Ascending aorta (tissue), 2 donors: ENCODE measurements at places on chromosomes 4 and X.

- no peak overlapping the region for H3K4me3 ChIP-seq
- no peaks in the 10 kb centered on the region for H3K27me3 ChIP-seq
- no peak for DNase-seq
- H3K36me3 ChIP-seq, result no peaks in the 10 kb centered on the region
- no peak overlapping the region for H3K27ac ChIP-seq
These were observed 125.4 kb downstream of the TBC1D19 start for GRCh38 chr4:26709246-26709645.

GRCh38 chr4:87511500-87511899, 17.7 kb downstream of the SPARCL1 start:
- H3K36me3 ChIP-seq, result peaks cover 28% of the 10 kb centered on the region
- no peak overlapping the region for H3K4me3 ChIP-seq
- H3K27me3 ChIP-seq, result no peaks in the 10 kb centered on the region
- H3K4me1 ChIP-seq, result peaks cover 6% of the 10 kb centered on the region

DNA sequence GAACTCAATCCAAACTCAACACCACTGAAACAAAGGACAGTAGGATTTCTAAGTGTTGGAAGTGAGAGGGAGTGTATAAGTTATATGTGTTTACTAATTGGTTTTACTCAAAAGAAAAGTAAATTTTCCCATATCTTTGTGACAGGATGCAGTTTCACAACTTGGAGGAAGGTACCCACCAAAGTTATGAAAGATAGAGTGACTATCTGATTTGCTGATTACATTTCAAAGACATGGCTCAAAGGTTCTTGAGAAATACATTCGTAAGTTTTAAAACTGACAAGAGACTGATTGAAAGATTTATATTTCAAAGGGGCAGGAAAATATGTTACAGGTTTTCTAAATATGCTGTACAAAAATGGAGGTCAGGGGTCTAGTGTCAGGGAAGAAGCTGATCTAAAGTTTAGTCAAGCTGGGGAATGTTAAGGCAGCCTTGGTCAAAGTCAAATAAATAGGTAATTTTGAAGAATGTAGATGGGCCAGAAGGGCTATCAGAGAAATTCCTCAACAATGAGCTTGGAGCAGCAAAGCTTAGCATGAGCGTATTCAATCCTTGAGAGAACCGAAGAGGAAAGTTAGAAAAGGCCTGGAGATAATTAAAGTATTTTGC, 9.7 kb upstream of the COMMD8 start:
- no peak overlapping the region for H3K27ac ChIP-seq
- DNase-seq, result no peak
- H3K4me1 ChIP-seq, result no peaks in the 10 kb centered on the region
- H3K36me3 ChIP-seq, result no peaks in the 10 kb centered on the region
- no peak overlapping the region for H3K4me3 ChIP-seq

DNA sequence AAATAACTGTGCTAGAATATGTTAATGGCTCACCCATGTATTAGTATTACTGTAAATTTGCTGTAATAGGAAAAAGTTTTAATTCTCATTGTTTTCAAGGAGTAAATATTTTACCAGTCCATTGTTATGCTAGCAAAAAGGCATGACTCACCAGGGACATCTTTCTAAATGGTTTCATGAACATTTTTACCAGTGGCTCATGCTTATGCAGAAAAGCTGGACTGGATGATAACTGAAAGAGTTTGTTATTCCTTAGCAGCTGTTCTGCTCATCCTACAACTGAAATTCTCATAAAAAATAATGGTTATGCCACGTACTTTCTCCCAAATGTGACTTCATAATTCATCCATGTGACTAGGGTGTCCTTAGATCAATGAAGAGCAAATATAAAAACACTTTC, 111.9 kb upstream of the PCDH18 start:
- no peaks in the 10 kb centered on the region for H3K4me1 ChIP-seq
- DNase-seq, result no peak
- H3K36me3 ChIP-seq, result no peaks in the 10 kb centered on the region

GRCh38 chrX:2542826-2543521, 42.2 kb upstream of the DHRSX start:
- H3K27me3 ChIP-seq, result no peaks in the 10 kb centered on the region
- DNase-seq, result no peak
- H3K27ac ChIP-seq, result no peak overlapping the region
- H3K4me1 ChIP-seq, result no peaks in the 10 kb centered on the region
- H3K36me3 ChIP-seq, result no peaks in the 10 kb centered on the region

DNA sequence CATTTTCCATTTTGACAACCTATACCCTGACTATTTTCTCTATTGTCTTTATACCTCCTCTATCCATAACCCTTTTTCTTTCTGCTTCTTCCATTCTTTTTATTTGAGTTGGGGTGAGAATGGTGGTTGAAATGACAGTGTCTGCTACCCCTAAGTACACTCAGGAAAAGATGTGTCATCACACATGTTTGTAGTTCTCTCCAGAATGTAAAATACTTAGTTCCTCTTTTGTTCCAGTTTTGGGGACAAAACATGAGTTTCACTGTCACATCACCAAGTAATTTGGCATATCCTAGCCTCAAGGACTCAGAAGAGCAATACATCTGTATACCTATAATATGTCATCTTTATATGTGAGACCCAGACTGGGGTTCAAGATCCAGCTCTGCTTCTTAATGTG, 90.3 kb downstream of the COMMD8 start:
- no peak overlapping the region for H3K4me3 ChIP-seq
- H3K36me3 ChIP-seq, result no peaks in the 10 kb centered on the region
- no peak for DNase-seq
- H3K4me1 ChIP-seq, result no peaks in the 10 kb centered on the region

DNA sequence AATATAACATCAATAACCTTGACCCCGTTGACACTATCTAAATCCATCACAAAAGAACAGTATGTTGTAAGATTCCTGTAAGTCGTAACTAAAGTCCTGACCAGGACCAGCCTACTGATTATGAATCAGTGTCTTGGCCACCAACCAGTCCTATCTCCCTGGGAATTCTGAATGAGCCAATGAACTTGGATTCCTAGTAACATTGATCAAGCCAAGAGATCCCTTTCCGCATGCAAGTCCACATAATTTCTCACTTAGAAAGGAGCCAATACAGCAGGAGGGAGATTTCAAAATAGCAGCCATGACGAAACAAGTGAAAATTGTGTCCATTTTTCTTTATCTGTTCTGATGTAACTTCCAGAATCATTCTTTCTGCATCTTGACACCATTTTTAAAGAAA, 9.5 kb downstream of the XPNPEP2 start:
- no peak overlapping the region for H3K4me3 ChIP-seq
- no peak for DNase-seq
- no peak overlapping the region for H3K27ac ChIP-seq
- no peaks in the 10 kb centered on the region for H3K4me1 ChIP-seq
- no peaks in the 10 kb centered on the region for H3K27me3 ChIP-seq

GRCh38 chr4:1201851-1202525, 29.6 kb upstream of the SPON2 start:
- H3K27me3 ChIP-seq, result no peaks in the 10 kb centered on the region
- no peak overlapping the region for H3K27ac ChIP-seq
- no peaks in the 10 kb centered on the region for H3K36me3 ChIP-seq
- H3K4me3 ChIP-seq, result no peak overlapping the region
- DNase-seq, result peak; percentile 85

GRCh38 chr4:132827522-132827921, 321.6 kb upstream of the PCDH10 start:
- H3K27ac ChIP-seq, result no peak overlapping the region
- H3K4me1 ChIP-seq, result no peaks in the 10 kb centered on the region
- no peak for DNase-seq
- H3K27me3 ChIP-seq, result no peaks in the 10 kb centered on the region
- H3K4me3 ChIP-seq, result no peak overlapping the region

- H3K36me3 ChIP-seq, result peaks cover 17% of the 10 kb centered on the region
- no peaks in the 10 kb centered on the region for H3K27me3 ChIP-seq
- H3K4me3 ChIP-seq, result no peak overlapping the region
- H3K27ac ChIP-seq, result no peak overlapping the region
- no peak for DNase-seq
These were observed 234.1 kb downstream of the DHRSX start for GRCh38 chrX:2266445-2267349.

DNA sequence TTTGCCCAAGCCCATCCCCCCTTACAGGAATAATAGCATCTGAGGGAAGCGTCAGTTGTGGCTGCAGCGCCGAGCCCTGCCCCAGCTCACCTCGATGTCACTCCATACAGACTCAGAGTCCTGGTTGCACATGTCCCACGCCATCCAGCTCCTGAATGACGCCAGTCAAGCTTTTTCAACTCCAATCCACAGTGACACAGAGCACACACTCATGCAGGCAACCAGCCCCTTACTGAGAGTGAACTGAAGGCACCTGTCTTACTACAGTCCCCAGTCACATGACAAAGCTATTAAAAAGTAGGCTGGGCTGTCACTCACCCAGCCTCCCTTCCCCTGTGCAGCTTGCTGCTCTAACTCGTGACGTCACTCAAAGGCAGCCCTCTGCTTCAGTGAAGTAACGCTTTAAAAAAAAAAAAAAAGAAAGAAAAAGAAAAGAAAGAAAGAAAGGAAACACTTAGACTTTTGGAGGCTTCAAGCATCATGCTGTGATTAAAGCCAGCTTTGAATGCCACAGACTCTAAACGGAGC, at the start of gene PPARGC1A:
Gene PPARGC1A (minus strand): TSS at position 234 of the 528 bp plus-strand sequence. CDS start 90 bp downstream, at position 144.
- peak within 1 kb of the TSS; percentile 2 for H3K27ac ChIP-seq
- H3K4me3 ChIP-seq, result peak within 1 kb of the TSS; percentile 53
- H3K36me3 ChIP-seq, result no peaks in the 10 kb centered on the region
- peak; percentile 68 for DNase-seq
- H3K4me1 ChIP-seq, result no peaks in the 10 kb centered on the region

DNA sequence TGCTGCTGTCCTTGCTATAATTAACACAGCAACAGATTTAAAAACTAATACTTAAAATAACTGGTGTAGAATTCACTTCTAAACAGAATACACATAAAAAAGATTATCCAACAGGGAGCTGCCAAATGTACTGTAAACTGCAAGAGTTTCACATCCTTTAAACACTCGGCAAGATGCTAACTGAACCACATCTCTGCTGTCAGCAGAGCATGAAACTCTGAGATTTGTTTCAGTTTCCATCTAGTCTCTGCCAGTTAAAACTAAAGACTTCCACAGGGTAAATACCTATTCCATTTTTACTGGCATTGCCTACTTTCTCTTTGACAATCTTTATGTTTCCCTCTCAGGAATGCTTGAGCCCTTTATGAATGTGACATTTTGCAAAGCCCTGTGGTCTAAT, 127.7 kb downstream of the SLC7A11 start:
- no peaks in the 10 kb centered on the region for H3K4me1 ChIP-seq
- H3K36me3 ChIP-seq, result no peaks in the 10 kb centered on the region
- DNase-seq, result no peak

GRCh38 chrX:139691843-139692505, 16.0 kb downstream of the MCF2 start:
- no peaks in the 10 kb centered on the region for H3K27me3 ChIP-seq
- H3K4me1 ChIP-seq, result no peaks in the 10 kb centered on the region
- DNase-seq, result no peak
- H3K27ac ChIP-seq, result no peak overlapping the region
- peak overlapping the region; percentile 63 for H3K4me3 ChIP-seq
- H3K36me3 ChIP-seq, result no peaks in the 10 kb centered on the region

GRCh38 chrX:45699158-45699557, 498.5 kb upstream of the DIPK2B start:
- no peak overlapping the region for H3K27ac ChIP-seq
- H3K4me3 ChIP-seq, result no peak overlapping the region
- no peaks in the 10 kb centered on the region for H3K27me3 ChIP-seq

DNA sequence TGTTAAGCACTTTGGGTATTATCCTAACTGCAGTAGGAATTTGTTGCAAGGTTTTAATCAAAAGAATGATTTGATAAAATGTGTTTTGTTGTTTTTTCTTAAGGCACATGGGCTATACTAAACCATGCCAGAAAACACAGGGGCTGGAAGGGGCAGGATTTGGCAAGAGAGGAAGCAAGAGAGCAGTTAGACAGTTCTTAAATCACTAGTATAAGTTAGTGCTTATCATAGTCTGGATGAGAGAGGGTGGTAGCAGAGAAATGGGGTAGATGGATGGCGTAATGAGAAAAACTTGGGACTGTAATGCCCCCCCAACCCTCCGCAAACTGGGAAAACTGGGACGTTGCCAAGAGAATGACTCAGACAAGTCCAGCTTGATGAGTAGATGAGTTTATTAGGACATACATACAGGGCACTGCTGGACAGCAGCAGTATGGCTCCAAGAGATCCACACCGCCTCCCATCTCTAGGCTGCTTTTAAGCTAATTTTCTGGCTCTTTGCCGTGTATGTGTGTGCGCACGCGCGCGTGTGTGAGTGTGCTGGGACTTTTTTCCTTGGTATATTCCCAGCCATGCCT, 151.5 kb downstream of the PDLIM5 start:
- H3K36me3 ChIP-seq, result no peaks in the 10 kb centered on the region
- DNase-seq, result peak; percentile 75
- no peak overlapping the region for H3K27ac ChIP-seq
- peaks cover 4% of the 10 kb centered on the region for H3K4me1 ChIP-seq

GRCh38 chr4:5710961-5711478, at the start of gene EVC:
TSS of gene EVC (plus strand) at chr4:5711201. CDS start at chr4:5711381, 180 bp downstream.
- no peaks in the 10 kb centered on the region for H3K27me3 ChIP-seq
- H3K27ac ChIP-seq, result peak within 1 kb of the TSS; percentile 96
- DNase-seq, result peak; percentile 92
- peak within 1 kb of the TSS; percentile 87 for H3K4me3 ChIP-seq
- no peaks in the 10 kb centered on the region for H3K36me3 ChIP-seq
- H3K4me1 ChIP-seq, result no peaks in the 10 kb centered on the region

DNA sequence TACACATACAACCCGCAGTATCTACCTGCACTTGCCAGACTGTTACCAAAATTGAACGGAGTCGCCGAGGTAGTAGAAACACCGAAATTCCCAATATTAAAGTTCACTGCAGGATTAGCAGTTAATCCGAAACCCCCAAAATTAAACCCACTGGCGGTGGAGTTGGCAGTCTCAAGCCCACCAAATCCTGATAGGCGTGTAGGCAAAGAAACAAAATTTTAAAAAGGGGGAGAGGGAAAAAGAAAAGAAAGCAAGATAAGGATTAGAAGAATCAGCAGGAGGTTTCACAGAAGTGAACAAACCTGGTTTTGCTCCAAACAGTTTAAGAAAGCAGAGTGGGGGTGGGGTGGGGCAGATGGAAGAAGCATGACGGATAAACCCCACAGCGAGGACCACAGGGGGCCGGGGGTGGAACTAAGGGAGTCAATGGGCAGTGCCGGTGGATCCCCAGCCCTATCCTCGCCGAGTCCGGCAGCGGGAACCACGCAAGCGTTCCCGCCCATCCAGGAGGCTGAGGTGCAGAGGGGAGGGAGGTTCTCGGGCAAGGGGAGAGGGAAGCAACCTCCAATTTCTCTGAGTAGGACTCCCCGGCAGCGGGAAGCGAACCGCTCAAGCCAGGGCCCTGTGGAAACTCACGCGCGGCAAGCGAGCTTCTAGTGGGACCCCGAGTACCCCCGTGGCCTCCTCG, 599 bp downstream of the NUP54 start:
- H3K36me3 ChIP-seq, result peaks cover 15% of the 10 kb centered on the region
- H3K27ac ChIP-seq, result peak overlapping the region; percentile 88
- peaks cover 24% of the 10 kb centered on the region for H3K4me1 ChIP-seq
- peak overlapping the region; percentile 95 for H3K4me3 ChIP-seq
- DNase-seq, result peak; percentile 70

GRCh38 chr4:73919691-73920090, 50.5 kb downstream of the CXCL1 start:
- no peak for DNase-seq
- H3K27me3 ChIP-seq, result no peaks in the 10 kb centered on the region
- H3K36me3 ChIP-seq, result no peaks in the 10 kb centered on the region
- H3K4me1 ChIP-seq, result no peaks in the 10 kb centered on the region
- no peak overlapping the region for H3K4me3 ChIP-seq

- no peaks in the 10 kb centered on the region for H3K4me1 ChIP-seq
- H3K4me3 ChIP-seq, result no peak overlapping the region
- DNase-seq, result no peak
- H3K27ac ChIP-seq, result no peak overlapping the region
- H3K36me3 ChIP-seq, result no peaks in the 10 kb centered on the region
These were observed 119.0 kb downstream of the REELD1 start for GRCh38 chr4:146333187-146333894.
